ENCODE measurements at places on chromosomes 6 and 20.

DNA sequence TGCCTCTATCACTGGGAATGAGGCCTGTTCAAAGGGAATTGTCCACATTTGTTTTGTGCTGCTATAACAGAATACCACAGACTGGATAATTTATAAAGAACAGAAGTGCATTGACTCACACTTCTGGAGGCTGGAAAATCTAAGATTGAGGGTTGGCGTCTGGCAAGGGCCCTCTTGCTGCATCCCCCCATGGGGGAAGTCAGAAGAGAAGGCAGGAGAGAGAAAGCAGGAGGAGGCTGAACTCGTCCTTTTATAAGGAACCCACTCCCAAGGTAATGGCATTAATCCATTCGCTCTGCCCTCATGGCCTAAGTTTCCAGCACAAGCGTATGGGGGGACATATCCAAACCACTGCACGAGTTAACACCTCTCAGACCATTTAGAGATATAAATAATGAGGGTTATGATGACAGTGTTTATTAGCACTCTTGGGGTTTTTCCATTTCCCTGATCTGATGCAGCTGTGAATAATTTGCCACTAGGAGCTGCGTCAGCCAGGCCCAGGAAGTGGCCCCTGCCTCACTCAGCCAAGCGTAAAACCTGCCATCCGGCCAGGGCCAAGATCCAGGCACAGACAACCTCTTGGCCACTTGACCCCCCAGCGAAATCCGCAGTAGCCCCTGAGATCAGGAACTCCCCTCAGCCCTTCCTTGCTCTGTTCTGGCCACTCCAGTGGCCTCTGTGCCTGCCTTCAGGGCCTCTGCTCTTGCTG, 14.2 kb upstream of the SLCO4A1 start:
- DNase-seq = no peak

DNA sequence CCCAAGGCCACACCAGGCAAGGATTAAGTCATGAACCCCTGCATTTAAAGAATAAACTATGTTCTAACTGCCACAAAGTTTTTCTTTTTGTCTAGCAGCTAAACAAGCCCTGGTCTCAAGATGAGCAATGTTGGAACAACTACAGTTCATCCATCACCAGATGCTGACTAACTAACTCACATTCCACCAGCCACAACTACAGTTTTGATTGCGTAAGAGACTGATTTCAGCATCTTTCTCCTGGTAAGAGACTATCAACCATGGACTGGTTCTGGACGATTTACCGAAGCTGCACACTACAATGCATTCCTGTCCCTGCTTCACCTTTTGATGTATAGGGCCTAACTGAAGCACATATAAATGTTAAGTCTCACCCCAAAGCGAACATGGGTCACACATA, 43.0 kb downstream of the F13A1 start:
- DNase-seq = no peak

GRCh38 chr20:15339264-15339663, 1001.9 kb upstream of the FLRT3 start:
- no peak for DNase-seq

- no peak for DNase-seq
These were observed 129.1 kb upstream of the PTPRT start for GRCh38 chr20:43318755-43319297.

- peak; percentile 62 for DNase-seq
These were observed 44.1 kb upstream of the ID1 start for GRCh38 chr20:31560746-31561598.

DNA sequence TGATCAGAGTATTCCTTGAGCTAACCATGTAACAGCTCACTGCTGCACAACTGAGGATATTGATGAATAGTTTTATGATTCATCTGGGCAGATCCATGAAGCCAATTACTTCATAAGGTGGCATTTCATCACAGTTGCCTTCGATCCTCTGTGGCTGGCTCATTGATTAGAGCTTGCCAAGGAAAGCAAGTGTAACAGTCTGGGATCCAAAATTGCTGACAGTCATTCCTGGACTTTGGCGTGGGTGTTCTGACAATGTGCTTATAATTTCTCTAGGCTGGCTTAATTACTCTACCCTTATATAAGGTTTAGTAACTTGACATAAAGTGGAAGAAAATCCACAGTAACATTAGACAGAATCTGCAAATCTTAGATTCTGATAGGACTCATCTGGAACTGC, 551.3 kb upstream of the CDH4 start:
- DNase-seq = no peak

- DNase-seq = peak; percentile 92
These were observed at the start of gene SNAI1 for GRCh38 chr20:49982346-49983122. TSS of gene SNAI1 (plus strand) at chr20:49982980. CDS start at chr20:49983060, 80 bp downstream.

GRCh38 chr6:56370561-56371211, 123.3 kb upstream of the COL21A1 start:
- no peak for DNase-seq

- DNase-seq = no peak
These were observed 777.8 kb downstream of the KIF16B start for GRCh38 chr20:15795305-15796019.

GRCh38 chr20:32448306-32449056, 90.3 kb downstream of the ASXL1 start:
- DNase-seq = no peak
